Smooth muscle cell of trachea (primary cell): ENCODE measurements at places on chromosomes 1 and 21. TPM values are rescaled to one million over a fixed set of nuclear protein-coding genes. Genes with fewer than 3 reads are reported as not detected.

The LIPI gene
- not detected in 2 replicates for total RNA-seq

The TFF2 gene
- not detected in 2 replicates for total RNA-seq

The PLA2G4A gene
- total RNA-seq, result 20.3 and 44.4 TPM in 2 replicates

The SPRR2B gene
- not detected in 2 replicates for total RNA-seq

The MMEL1 gene
- total RNA-seq, result under 0.01 and 1.3 TPM in 2 replicates

The HAPLN2 gene
- total RNA-seq, result not detected in 2 replicates

The ERG gene
- 0.44 TPM in 1 of 2 replicates, not detected in the other for total RNA-seq

The ADAM30 gene
- not detected in 2 replicates for total RNA-seq

The MMP23B gene
- 2.5 and 8.3 TPM in 2 replicates for total RNA-seq

The CACNA1S gene
- total RNA-seq, result not detected in 2 replicates

The KCNJ6 gene
- total RNA-seq, result not detected in 2 replicates

The CENPS gene
- total RNA-seq, result 10.6 and 16.7 TPM in 2 replicates

The SLAMF9 gene
- total RNA-seq, result 0.33 TPM in 1 of 2 replicates, not detected in the other

The HES2 gene
- 0.15 and 1.3 TPM in 2 replicates for total RNA-seq

The SYTL1 gene
- total RNA-seq, result 0.15 and 0.17 TPM in 2 replicates

The GPR37L1 gene
- total RNA-seq, result not detected in 2 replicates

The TSPAN1 gene
- not detected in 2 replicates for total RNA-seq

The SIPA1L2 gene
- total RNA-seq, result 1.3 and 2.2 TPM in 2 replicates

The OR10J1 gene
- not detected in 2 replicates for total RNA-seq

The TFB2M gene
- 15.3 and 16.4 TPM in 2 replicates for total RNA-seq

The DNASE2B gene
- total RNA-seq, result not detected in 2 replicates

The DYNLT5 gene
- 0.33 and 1.6 TPM in 2 replicates for total RNA-seq

The TBX15 gene
- under 0.01 TPM in 1 of 2 replicates, not detected in the other for total RNA-seq

The L1TD1 gene
- total RNA-seq, result 0.17 and 0.29 TPM in 2 replicates

The RAB7B gene
- 12.4 and 16.7 TPM in 2 replicates for total RNA-seq

The OR2G6 gene
- not detected in 2 replicates for total RNA-seq
